ENCODE measurements at places on chromosomes 12 and 14.

- DNase-seq = no peak
These were observed 704.2 kb upstream of the TMEM132C start for GRCh38 chr12:127562816-127563215.

GRCh38 chr12:44696542-44696941 is 179.6 kb downstream of the NELL2 start:
- DNase-seq = no peak

DNA sequence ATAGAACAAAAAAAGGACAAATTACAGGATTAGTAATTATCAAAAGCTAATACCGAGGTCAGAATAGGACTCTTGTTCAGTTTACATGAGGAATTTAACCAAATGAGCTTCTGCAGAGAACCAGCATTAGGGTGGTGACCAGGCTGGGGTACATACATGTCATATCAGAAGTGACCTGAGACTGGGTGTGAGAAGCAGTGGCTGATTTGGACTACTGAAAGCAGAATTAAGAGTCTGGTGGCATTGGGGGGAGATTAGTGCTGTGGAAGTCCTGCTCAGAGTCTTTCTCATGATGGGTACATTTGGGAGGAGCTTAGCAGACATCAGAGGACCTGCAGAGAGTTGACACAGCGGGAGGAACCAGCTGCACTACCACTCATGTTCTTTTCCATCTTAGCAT is 21.7 kb downstream of the TRAF3 start:
- DNase-seq = no peak

DNA sequence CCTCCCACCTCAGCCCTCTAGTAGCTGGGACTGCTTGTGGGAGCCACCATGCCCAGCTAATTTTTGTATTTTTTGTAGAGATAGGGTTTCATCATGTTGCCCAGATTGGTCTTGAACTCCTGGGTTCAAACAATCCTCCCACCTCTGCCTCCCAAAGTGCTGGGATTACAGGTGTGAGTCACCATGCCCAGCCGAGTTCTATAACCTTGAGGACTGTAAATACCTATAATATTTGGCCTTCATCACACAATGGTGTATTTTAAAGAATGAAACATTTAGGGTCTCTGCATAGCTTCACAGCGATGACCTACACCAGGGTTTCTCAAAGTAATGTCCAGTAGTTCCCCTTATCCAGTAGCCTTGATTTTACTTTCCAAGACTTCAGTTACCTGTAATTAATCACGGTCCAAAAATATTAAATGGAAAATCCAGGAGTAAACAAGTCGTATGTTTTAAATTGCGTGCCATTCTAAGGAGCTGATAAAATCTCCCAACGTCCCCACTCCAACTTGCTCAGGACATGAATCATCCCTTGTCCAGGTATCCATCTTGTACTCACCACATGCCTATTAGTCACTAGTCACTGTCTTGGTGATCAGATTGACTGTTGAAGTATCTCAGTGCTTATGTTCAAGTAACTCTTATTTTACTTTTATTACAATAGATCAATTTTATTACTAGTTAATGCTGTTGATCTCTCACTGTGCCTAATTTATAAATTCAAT is 368.2 kb downstream of the BTG1 start:
- DNase-seq = no peak

DNA sequence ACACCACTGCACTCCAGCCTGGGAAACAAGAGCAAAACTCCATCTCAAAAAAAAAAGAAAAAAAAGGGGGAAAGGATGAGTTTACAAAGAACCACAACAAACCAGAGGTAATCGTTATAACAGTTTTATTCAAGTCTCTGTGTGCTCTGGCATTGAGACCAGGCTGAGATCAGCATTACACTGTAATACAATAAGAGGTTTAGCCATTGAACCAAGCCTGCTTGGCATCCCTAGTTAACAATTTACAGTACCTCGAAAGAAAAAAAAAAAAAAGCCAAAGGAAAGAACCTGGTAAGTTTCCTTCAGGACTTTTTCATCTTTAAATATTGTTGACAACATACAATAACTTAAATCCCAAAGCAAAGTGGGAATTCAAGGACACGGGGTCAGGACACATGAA is 80.7 kb downstream of the TTC9 start:
- DNase-seq = no peak

GRCh38 chr14:24556756-24557155 is 19.3 kb downstream of the CTSG start:
- DNase-seq = peak; percentile 0

GRCh38 chr14:59333668-59334067 is 131.5 kb downstream of the GPR135 start:
- peak; percentile 87 for DNase-seq

DNA sequence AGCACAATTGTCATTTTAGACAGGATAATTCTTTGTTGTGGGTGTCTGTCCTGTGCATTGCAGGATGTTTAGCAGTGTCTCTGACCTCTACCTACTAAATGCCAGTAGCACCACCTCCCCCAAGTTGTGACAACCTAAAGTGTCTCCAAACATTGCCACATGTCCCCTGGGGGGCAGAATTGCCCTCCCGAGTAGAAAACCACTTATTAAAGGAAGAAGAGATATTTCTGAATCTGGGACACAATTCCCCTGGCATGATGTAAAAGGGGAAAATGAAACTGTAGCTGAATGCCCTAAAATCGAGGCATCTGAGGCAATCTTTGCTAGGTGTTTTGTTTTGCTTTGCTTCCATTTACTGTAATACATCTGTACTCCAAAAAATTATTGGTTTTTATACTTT is 116.8 kb upstream of the NAP1L1 start:
- no peak for DNase-seq

DNA sequence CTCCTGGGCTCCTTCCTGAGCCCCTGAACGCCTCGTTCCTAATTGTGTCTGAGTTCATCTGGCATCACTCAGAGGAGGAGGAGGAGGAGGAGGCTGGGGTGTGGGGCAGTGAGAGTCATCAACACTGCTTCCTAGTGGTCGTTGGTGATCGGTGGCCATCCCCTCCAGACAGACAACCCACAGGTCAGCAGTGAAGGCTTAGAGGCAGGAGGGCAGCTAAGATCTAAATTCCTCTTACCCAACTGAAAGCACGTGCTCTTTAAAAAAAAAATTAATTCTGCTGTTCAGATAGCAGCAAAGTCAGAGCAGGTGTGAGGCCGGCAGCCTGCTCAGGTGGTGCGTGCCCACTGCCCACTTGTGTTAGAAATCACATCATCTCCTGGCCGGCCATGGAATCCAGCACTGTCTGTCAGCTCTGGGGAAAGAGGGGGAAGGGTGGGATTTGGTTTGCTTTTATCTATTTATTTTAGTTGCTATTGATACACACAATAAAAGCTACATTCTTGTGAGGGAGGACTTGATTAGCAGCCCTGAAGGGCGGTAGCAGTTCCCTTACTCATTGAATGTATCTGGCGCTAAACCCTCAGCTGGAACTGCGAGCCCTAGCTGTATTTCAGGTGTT is 46.6 kb downstream of the PPP2R5C start:
- DNase-seq = no peak

- no peak for DNase-seq
These were observed 167.1 kb downstream of the ADGRD1 start for GRCh38 chr12:131120831-131121271.

DNA sequence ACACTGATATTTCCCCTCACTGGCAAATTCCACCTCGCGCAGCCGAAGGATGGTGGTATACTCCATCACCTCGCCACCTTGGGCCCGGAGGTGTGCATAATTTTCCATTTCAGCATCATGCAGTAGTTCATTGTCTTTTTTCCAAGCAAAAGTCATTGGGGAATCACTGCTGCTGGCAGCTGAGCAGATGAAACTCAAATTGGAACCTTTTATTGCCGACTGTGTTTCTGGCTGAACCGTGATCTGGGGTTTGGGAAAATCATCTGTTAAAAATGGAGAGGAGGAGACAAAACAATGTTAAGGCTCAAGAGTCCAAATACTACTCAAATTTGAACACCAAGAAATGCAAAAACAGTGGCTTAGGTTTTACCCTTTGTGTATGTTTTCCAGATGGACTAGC is 39.7 kb downstream of the LRIG3 start:
- no peak for DNase-seq

DNA sequence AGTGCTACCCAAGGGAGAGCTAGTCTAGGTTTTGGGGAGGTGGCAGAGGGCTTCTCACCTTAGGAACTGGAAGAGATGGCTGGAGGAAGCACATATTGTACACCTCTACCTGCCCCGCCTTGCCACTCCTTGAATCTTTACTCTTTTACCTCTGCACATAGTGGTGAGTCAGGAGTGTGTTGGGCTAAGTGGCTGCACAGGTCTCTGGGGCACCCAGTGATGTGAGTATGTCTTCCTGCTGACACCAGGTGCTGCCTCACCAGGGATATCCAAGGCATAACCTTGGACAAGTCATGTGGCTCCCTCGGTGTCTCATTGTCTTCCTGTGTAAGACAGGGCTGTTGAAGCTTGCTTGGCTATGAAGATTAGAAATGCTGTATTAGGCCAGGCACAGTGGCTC is 19.8 kb upstream of the CABP1 start:
- no peak for DNase-seq

DNA sequence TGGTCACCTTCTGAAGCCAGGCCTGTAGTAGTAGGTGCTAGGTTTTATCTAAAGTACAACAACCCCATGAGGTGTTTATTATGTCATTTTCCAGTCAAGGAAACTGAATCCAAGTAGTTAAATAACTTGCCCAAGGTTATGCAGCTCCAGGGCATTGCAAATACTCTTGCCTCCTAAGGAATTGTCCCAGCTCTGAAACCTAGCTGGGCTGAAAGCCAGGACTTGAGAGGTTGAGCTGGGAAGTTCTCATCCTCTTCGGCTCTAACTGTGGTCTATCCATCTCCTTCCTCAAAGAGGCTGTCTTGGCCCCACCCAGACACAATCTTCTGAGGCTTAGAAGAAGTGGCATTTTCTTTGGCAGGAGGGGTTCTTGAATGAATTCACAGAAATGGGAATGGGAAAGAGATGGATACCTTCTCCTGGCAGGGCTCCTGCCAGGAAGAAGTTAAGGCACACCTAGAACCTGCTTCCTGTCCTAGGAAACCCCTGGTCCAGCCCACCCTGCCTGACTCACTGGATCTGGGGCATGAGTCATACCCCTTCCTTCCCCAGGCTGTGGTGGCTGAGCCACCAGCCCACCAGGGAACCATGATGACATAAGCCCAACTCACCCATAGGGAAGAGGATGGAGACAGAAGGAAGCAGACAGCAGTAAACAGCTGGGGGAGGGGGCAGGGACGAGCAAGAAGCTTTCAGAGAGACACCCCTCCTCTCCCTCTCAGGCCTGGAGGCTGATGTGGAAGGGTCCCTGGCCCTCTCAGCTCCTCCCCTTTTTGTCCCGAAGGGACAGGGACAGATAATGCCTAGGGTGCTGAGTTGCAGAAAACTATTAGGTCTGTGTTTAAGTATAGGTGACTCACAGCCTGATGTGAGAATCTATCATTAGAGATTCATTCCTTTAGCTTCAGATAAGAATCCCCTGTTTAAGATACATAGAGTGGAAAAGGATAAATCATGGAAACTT is 2.1 kb upstream of the PLEK2 start:
- DNase-seq = no peak

GRCh38 chr12:71214511-71215285 is 56.9 kb upstream of the TSPAN8 start:
- no peak for DNase-seq

- DNase-seq = no peak
These were observed 131.4 kb upstream of the CCDC175 start for GRCh38 chr14:59707778-59708561.

GRCh38 chr14:29062466-29062865 is 295.9 kb downstream of the FOXG1 start:
- no peak for DNase-seq

GRCh38 chr14:51951656-51952055 is 37.7 kb upstream of the RTRAF start:
- no peak for DNase-seq

GRCh38 chr12:81224626-81225025 is 146.7 kb downstream of the ACSS3 start:
- DNase-seq = no peak

DNA sequence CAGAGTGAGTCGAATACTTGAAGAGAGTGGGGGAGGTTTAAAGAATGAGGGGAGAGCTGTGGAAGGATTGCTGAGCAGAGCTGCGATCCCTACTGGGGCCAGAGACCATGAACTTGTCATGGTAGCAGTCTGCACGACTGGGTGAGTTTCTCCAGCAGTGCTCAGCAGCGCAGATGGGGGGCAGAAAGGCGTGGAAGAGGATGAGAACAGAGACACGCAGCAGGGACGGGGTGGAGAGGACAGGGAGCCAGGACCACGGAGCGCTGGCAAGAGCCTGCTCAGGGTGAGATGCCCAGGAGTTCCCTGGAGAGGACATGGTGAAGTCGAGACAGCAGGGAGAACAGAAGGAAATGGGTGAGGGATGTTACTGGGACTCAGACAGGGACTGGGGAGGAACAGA is 2.1 kb upstream of the AQP6 start:
- DNase-seq = no peak

DNA sequence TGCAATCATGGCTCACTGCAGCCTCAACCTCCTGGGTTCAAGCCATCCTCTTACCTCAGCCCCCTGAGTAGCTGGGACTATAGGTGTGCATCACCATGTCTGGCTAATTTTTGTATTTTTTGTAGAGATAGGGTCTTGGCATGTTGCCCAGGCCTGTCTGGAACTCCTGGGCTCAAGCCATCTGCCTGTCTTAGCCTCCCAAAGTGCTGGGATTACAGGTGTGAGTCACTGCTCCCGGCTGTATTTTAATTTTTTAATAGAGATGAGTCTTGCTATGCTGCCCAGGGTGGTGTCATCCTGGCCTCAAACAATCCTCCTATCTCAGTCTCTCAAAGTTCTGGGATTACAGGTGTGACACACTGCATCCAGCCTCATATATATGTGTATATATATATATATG is 31.7 kb upstream of the GPRC5A start:
- DNase-seq = no peak

GRCh38 chr12:48781750-48782456 is 7.0 kb downstream of the ADCY6 start:
- no peak for DNase-seq

- peak; percentile 92 for DNase-seq
These were observed 17.0 kb downstream of the ANO6 start for GRCh38 chr12:45232756-45233372.

DNA sequence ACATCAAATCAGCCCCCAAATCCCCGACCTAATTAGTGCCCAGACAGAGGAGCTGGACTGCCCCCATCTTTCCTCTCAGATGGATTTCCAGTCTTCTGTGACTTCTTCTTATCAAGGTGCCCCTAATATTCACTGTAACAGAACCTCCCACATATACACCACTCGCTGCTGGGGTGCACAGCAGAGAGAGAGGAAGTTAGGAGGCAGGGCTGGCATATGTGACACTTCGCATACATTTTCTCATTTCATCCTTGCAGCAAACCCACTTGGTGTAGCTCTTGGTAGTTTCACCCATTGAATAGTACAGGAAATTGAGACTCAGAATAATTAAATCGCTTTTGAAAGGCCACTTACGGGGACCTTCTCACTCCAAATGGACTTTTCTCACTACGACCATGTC is 56.5 kb upstream of the CCND2 start:
- no peak for DNase-seq

DNA sequence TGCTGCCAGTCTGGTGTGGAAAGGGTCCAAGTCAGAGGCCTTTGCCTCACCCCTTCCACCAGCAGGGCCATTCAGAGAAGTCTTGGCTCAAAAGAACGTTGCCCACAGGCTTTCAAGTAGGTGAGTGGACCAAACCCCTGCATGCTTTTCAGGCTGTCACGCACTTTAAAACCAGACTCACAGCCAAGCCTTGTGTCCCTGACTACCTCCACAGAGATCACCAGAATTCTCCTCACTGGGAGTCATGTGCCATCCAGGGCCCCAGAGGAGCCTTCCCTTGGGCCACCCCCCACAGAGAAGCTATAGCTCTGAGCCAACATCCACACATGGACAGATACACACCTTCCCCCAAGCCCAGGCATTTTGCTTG is 283.1 kb downstream of the DPF3 start:
- DNase-seq = no peak
